RKO (cell line): ENCODE measurements at places on chromosomes 13 and 19.
A peak's percentile ranks its signal among the peaks of the same experiment; 100 is the strongest.

DNA sequence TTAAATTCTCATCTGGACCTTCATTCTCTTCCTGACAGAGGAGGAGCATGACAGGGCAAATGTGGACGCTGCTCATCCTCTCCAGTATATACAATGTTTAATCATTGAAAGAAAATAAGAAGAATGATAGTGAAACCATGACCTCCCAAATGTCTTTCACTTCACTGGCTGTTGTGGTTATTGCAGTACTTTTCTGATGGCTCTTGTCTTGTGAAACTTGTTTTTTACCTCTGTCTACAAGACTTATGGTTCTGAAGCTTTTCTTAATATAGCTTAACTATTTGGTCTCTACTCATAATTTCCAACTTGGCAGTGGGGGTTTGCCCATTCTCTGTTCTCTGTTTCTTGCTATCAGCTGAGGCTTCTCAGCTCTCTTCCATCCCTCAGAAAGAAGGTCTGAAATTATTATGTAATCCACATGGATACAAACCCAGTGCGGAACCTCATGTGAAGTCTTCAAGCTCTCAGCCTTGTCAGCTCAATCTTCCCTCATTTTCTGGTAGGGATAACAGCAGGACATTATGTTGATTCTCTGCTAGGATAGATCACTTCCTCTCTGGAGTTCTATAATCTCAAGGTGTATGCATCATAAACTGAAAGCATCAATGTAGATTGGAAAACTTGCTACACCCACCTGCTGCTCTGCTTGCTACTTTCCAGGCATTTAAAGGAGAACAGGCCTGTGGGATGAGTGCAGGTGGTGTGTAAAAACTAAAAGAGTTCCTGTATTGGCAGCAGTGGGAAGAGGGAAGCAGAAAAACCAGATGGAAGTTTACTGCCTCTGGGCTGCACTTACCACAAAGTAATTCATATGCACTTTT lies 250.3 kb upstream of the HTR2A start:
- DNase-seq: no peak

- no peak for DNase-seq
Measured at GRCh38 chr13:113634279-113635047, 23.5 kb downstream of the ATP4B start.

DNA sequence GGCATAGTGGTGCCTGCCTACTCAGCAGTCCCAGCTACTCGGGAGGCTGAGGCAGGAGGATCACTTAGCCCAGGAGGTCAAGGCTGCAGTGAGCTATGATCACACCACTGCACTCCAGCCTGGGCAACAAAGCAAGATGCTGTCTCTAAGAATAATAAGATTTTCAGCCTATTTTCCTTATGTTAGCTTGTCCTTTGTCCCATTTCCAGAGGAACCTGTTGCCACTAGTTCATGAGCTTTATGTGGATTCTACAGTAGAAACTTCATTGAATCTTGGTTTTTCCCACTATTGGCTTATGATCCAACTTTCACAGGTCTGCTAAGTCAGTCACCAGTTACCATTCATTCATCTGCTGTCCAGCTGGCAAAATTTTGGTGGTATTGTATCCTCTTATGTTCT lies 18.2 kb downstream of the FFAR2 start:
- DNase-seq: no peak

DNA sequence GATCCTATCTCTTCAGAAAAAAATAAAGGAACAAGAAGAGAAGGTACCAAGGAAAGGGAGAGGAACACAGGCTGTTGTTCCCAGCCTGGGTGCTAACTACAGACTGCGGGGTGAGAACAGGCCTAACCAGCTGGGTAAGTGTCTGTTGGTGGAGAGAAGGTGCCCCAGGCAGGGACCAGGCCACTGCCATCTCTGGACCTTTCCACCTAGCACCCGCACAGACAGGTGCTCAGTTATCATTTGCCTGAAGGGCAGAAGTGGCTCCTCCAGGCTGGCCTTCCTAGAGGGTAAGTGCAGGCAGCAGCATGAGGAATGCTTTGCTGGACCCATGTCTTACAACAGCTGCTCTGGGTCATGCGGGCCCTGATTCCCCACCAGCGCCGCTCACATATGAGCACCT lies 10.1 kb downstream of the DNMT1 start:
- DNase-seq: no peak

GRCh38 chr19:55578761-55579747 lies 1.6 kb downstream of the ZNF579 start:
- no peak for DNase-seq

DNA sequence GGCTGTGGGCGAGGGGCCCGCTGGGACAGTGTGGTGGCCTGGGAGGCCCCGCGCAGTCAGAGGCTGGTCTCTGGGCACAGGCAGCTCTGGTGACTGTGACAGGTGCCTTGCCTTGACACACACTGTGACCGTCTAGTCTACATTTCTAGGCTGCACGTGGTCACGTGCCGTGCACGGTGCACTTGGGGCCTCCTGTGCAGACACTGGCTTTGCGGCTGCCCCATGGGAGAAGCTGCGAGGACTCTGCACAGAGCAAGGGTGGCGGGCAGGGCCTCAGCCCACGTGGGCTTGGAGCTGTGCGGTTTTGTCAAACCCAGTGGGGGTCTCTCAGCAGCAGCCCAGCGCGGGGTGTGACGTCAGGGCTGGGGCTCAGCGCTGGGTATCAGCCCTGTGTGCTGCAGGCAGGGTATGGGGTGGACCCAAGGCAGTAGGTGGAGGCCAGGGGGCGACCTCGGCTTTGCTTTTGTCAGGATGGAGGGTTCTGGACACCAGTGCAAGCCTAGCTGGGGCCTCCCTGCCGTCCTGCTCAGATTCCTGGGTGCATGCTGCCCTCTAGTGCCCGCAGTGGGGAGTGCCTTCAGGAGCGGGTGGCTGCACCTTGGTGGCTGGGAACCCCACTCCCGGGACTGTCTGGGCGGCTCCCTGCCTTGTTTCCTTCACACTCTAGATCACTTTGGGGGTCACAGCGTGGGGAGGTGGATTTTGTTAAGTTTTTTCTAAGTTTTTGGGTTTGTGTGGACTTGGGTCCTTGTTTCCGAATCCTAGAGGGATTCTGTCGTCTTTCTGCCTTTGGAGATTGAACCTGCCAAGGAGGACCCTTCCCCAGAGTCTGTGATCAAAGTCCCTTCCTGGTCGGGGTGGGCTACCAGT lies 62.6 kb downstream of the KDM4B start:
- peak; percentile 73 for DNase-seq

GRCh38 chr13:111359930-111360329 lies 39.5 kb downstream of the TEX29 start:
- DNase-seq: no peak

- DNase-seq: peak; percentile 18
Measured at GRCh38 chr19:41398050-41398418, 416 bp downstream of the BCKDHA start.

GRCh38 chr13:112060899-112061366 lies 6.0 kb upstream of the SOX1 start:
- DNase-seq: no peak

GRCh38 chr13:71977028-71977427 lies 110.0 kb upstream of the DACH1 start:
- DNase-seq: no peak

GRCh38 chr13:20160306-20161274 lies at the start of gene GJA3:
Gene GJA3, minus strand, starts transcription at chr13:20161052. Its CDS starts 17,764 bp downstream, at chr13:20143288.
- peak; percentile 44 for DNase-seq

DNA sequence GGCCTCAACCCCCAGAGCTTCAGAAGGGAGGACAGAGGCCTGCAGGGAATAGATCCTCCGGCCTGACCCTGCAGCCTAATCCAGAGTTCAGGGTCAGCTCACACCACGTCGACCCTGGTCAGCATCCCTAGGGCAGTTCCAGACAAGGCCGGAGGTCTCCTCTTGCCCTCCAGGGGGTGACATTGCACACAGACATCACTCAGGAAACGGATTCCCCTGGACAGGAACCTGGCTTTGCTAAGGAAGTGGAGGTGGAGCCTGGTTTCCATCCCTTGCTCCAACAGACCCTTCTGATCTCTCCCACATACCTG lies 969 bp upstream of the CEACAM5 start:
- no peak for DNase-seq
